ENCODE measurements at places on chromosomes 5 and 9.

DNA sequence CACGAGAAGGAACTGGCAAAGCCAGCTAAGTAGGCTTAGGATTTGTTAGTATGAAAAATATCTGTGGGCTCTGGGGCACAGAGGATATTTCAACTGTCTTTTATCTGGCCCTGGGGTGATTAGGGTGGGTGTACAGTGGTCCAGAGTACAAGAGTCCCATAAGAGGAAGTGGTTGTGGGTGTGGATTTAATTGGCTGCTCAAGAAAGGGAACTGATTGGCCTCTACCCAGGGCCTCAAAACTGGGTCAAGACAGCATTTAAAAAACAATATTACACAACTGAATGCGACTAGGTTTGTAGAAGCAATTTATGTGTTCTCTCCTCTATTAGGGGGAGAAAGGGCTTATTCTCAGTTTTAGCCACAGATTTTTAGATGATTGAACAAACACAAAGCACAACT lies 1353.4 kb upstream of the WWC1 start:
- no peak for DNase-seq

GRCh38 chr5:62342476-62342837 lies 36.5 kb downstream of the KIF2A start:
- no peak for DNase-seq

DNA sequence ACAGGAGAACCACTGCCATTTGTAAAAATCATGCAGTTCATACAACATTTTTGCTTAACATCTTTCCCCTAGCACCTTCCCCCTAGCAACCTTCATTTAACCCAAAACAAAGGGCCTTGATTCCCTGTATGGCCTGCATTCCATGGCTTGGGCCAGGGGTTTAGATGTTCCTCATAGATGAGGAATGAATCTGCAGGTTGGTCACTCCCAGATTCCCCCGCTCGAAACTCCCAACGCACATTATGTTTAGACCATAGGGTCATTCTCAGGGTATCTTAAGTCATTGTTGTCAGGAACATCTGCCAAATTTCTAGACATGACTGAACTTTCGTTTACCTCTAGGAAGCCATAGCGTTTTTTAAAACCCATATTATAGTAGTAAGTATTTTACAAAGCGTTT lies 282.2 kb upstream of the VLDLR start:
- no peak for DNase-seq

- no peak for DNase-seq
Observed at GRCh38 chr5:170315154-170315553, 17.6 kb upstream of the LCP2 start.

GRCh38 chr5:40813698-40814281 lies 15.6 kb upstream of the PRKAA1 start:
- DNase-seq, result no peak

GRCh38 chr5:1174122-1174936 lies 27.1 kb upstream of the SLC6A19 start:
- no peak for DNase-seq

GRCh38 chr9:88605512-88606362 lies 70.8 kb downstream of the NXNL2 start:
- DNase-seq, result no peak

GRCh38 chr5:73256012-73256411 lies 83.0 kb downstream of the TMEM174 start:
- DNase-seq, result no peak

GRCh38 chr5:35835796-35836742 lies 20.6 kb upstream of the IL7R start:
- DNase-seq, result no peak
